Activated CD4-positive, alpha-beta T cell treated with anti-CD3 and anti-CD28 coated beads for 1 hour (primary cell): ENCODE measurements at places on chromosomes 16 and 17.

DNA sequence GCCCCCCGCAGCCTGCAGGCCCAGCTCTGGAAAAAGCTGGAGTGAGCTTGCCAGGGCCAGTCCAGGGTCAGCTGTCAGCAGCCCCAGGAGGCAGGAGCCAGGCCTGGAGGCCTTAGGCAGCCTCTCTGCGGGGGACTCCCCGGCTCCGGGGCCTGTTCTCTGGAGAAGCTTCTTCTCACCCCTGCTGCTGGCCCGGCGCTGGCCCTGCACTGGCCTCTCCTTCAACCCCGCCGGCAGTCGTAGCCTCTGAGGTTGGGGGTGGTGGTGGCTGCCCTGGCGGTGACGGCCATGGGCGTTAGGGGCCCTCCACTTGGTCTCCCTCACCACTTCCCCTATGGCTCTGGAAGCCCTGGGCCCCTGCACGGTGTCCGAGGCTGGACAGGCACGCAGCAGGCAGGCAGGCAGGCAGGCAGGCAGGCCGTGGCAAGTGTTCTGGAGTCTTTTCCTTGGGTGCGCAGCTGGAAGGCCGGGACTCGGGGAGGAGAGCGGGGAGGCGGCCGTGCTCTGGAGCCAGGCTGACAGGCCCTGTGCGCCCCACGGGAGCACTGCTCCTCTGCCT, 2.1 kb downstream of the FOXF1 start:
- no peak for DNase-seq

DNA sequence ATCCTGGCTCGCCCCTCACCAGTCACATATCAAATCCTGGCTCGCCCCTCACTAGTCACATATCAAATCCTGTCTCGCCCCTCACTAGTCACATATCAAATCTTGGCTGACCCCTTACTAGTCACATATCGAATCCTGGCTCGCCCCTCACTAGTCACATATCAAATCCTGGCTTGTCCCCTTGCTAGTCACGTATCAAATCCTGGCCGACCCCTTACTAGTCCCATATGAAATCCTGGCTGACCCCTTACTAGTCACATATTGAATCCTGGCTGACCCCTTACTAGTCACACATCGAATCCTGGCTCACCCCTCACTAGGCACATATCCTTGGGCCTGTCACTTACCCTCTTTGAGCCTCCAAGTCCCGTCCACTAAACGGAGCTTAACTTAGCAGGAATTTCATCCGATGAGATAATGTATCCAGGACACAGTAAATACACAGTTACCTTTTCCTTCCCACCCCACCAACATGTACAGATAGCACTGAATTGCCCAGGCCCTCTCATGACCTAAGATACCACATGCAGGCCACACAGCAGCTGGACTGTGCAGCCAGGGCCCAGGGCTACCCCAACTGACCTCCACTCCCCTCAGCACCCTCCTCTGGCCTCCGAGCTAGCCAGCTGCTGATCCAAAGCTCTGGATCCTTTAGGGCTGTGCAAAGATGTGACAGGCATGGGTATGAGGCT, 157.8 kb upstream of the RPH3AL start:
- no peak for DNase-seq

DNA sequence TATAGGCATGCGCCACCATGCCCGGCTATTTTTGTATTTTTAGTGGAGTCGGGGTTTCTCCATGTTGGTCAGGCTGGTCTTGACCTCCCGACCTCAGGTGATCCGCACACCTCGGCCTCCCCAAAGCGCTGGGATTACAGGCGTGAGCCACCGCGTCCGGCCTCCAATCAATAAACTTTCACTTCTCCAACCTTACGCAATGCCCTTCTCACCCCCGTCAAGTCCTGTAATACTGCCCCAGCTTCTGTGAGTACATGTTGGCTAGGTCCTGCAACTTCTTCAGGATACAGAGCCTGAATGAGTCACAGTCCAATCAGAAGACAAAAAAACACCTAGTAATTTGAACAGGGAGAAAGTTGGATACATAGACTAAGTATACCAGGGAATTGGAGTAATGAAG, 47.1 kb upstream of the PHOSPHO1 start:
- no peak for DNase-seq

GRCh38 chr16:74888232-74888862, 96.6 kb downstream of the WDR59 start:
- no peak for DNase-seq

DNA sequence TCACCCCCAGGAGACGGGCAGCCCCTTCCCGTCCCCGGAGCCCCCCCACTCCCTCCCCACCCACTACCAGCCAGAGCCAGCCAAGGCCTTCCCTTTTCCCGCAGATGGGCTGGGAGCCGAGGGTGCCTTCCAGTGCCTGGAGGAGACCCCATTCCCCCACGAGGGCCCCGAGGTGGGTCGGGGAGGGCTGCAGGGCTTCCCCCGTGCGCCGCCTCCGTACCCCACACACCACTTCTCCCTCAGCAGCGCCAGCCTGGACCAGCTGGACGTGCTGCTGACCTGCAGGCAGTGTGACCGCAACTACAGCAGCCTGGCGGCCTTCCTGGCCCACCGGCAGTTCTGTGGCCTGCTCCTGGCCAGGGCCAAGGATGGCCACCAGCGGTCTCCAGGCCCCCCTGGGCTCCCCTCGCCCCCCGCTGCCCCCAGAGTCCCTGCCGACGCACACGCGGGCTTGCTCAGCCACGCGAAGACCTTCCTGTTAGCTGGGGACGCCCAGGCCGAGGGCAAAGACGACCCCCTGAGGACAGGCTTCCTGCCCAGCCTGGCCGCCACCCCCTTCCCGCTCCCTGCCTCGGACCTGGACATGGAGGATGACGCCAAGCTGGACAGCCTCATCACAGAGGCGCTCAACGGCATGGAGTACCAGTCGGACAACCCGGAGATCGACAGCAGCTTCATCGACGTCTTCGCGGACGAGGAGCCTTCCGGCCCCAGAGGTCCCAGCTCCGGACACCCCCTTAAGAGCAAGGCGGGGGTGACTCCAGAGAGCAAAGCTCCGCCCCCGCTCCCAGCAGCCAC, 23.5 kb upstream of the ZFPM1 start:
- no peak for DNase-seq

- DNase-seq, result no peak
These were observed 138.9 kb upstream of the CA10 start for GRCh38 chr17:52297230-52298010.

DNA sequence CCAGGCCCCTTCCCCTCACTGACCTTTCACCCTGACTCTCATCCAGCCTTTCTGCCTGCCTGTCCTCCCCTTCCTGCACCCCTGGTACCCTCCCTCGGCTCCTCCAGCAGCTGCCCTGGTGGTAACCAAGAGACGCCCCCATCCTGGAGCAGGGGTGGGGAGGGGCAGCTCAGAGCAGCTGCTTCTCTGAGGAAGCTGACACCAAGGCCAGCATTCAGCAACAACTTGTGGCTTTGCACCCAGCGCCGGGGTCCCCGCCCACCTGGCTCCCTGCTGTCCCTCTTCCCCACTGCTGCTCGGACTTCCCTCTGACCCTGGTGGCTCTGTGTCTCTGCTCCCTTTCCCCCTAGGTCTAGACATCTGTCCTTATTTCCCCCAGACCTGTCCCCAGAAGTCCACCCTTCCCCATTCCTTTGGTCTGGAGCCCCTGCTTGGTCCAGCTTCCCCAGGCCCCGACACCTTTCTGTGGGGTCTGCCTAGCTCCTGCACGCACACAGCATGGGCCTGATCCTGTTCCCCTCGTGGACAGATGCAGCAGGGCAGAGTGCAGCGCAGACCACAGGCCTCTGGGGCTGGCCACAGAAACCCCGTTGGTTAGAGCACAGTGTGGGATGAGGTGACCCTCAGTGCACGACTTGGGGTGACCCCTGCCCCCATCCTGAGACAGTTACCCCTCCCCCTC, 1.2 kb upstream of the ATP2A1 start:
- DNase-seq, result no peak

GRCh38 chr17:28807925-28808634, 34.5 kb downstream of the FAM222B start:
- DNase-seq, result no peak

DNA sequence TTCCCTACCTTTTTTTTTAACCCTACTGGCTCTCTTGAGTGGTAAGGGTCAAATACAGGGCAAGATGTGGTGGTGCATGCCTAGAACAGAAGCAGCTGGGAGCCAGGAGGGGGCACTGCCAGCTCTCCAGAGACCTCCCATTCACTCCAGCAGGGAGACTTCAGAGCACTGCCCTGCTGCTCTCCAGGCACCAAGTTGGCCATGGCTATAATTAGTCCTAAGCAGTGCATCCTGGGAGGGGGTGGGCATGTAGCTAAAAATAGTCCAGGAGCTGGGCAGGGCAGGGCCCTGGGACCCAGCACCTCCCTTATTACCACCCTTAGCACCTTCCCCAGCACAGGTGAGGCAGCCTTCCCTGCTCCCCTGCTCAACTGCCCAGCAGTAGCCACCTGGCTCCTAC, 3.5 kb downstream of the CORO6 start:
- DNase-seq, result no peak

GRCh38 chr16:86768999-86769398, 190.7 kb downstream of the FOXL1 start:
- no peak for DNase-seq

- DNase-seq, result no peak
These were observed 16.4 kb downstream of the ZNF778 start for GRCh38 chr16:89233678-89234490.

- no peak for DNase-seq
These were observed 3.0 kb upstream of the CCL2 start for GRCh38 chr17:34252095-34252443.

GRCh38 chr17:73003487-73003886, 89.0 kb downstream of the SLC39A11 start:
- DNase-seq, result no peak

- DNase-seq, result no peak
These were observed 84.2 kb downstream of the SNX29 start for GRCh38 chr16:12060751-12061150.

GRCh38 chr17:49973271-49973615, 4.3 kb downstream of the DLX4 start:
- DNase-seq, result no peak

GRCh38 chr17:30995347-30995746, 24.5 kb downstream of the RNF135 start:
- no peak for DNase-seq
